ENCODE measurements at places on chromosomes 6 and 20. TPM values are rescaled to one million over a fixed set of nuclear protein-coding genes. Genes with fewer than 3 reads are reported as not detected.

DNA sequence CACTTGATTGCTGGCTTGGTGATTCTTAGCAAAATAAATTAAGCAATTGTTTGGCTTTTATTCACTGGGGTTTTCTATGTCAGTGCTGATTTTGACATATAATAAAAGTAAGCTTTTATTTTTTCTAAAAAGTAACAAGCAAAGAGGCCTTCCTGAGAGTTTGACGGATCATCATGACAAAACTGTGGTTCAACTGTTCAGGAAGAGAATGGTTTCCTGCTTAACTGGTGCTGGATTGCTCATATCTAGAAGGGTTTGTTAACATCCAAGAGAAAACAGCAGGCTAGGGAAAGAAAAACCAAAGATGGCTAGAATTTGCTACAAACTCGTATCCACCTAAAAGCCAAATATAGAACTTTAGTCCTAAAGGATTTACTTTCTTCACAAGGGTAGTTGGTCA lies 21.2 kb downstream of the SERPINB1 start:
- DNase-seq = no peak
- no peaks in the 10 kb centered on the region for H3K36me3 ChIP-seq

DNA sequence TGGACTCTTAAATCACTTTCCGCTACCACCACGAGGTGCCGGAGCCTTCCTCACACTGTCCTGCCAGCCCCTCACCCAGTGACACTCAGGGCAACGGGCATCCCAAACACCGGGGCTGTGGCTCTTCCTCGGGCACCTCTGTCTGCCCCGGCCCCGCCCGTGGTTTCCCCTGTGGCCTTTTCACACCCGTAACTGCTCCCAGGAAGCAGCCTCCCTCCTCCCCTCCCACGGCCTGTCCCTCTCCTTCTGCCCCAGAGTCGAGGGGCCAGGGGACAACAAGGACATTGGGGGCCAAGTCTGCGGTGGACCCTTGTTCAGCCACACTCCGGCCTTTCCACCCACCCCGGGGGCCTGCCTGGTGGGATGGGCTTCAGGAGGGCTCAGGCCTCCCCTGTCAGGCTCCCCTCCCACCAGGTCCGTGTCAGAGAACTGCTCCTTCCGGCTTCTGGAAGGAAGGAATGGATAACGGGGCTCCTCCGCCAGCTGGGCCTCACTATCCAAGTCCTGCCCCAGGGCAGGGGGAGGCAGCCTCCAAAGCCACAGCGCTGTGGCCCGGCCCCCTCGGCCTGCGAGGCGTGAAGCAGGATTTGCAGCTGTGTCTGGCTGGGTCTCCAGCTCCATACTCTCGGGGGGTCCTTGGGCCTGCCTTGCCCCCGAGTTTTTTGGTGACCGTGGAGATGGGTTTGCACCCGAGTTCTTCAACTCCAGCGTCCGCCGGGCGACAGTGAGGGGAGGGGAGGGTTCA lies 54.7 kb upstream of the CHRNA4 start:
- no peak overlapping the region for H3K4me3 ChIP-seq
- H3K27ac ChIP-seq = no peak overlapping the region
- H3K27me3 ChIP-seq = peaks cover 48% of the 10 kb centered on the region
- H3K36me3 ChIP-seq = no peaks in the 10 kb centered on the region
- DNase-seq = no peak
- no peaks in the 10 kb centered on the region for H3K4me1 ChIP-seq

DNA sequence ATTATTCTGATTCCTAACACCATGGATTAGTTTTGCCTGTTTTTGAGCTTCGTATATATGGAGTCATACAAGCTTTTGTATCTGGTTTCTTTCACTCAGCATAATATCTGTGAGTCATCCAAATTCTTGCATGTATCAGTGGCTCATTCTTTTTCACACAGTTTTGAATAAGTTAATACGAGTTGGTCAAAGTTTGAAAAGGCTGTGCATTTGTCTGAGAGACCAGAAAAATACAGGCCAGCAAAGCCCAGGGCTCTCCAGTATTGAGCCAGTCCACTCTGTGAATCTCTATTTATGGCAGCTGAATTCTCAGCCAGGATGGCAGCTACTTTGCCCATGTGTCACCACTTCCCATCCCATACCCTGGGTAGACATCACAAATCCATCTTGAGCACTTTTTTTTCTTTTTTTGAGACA lies 7.2 kb upstream of the CHMP4B start:
- no peaks in the 10 kb centered on the region for H3K4me1 ChIP-seq
- DNase-seq = no peak
- H3K27ac ChIP-seq = no peak overlapping the region
- no peaks in the 10 kb centered on the region for H3K27me3 ChIP-seq
- H3K4me3 ChIP-seq = no peak overlapping the region

GRCh38 chr6:21858076-21858475 lies 264.5 kb downstream of the SOX4 start:
- no peaks in the 10 kb centered on the region for H3K27me3 ChIP-seq
- no peak overlapping the region for H3K27ac ChIP-seq
- no peak for DNase-seq
- H3K36me3 ChIP-seq = no peaks in the 10 kb centered on the region

GRCh38 chr6:24744911-24745310 lies 26.0 kb upstream of the C6orf62 start:
- H3K36me3 ChIP-seq = no peaks in the 10 kb centered on the region
- H3K4me1 ChIP-seq = no peaks in the 10 kb centered on the region
- H3K27ac ChIP-seq = no peak overlapping the region
- no peak overlapping the region for H3K4me3 ChIP-seq
- H3K27me3 ChIP-seq = no peaks in the 10 kb centered on the region

GRCh38 chr6:76230711-76231110 lies 158.2 kb upstream of the IMPG1 start:
- H3K36me3 ChIP-seq = no peaks in the 10 kb centered on the region
- no peaks in the 10 kb centered on the region for H3K4me1 ChIP-seq
- no peak overlapping the region for H3K4me3 ChIP-seq
- no peaks in the 10 kb centered on the region for H3K27me3 ChIP-seq
- no peak overlapping the region for H3K27ac ChIP-seq

- H3K36me3 ChIP-seq = no peaks in the 10 kb centered on the region
- H3K27ac ChIP-seq = no peak overlapping the region
- no peak for DNase-seq
- no peaks in the 10 kb centered on the region for H3K4me1 ChIP-seq
- H3K27me3 ChIP-seq = no peaks in the 10 kb centered on the region
- no peak overlapping the region for H3K4me3 ChIP-seq
Observed at GRCh38 chr6:101847690-101848089, 454.2 kb downstream of the GRIK2 start.

DNA sequence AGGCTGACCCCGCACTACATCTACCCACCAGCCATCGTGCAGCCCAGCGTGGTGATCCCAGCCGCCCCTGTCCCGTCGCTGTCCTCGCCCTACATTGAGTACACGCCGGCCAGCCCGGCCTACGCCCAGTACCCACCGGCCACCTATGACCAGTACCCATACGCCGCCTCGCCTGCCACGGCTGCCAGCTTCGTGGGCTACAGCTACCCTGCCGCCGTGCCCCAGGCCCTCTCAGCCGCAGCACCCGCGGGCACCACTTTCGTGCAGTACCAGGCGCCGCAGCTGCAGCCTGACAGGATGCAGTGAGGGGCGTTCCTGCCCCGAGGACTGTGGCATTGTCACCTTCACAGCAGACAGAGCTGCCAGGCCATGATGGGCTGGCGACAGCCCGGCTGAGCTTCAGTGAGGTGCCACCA lies 16.4 kb downstream of the RBM38 start:
- peak overlapping the region; percentile 72 for H3K27ac ChIP-seq
- H3K27me3 ChIP-seq = no peaks in the 10 kb centered on the region
- peak; percentile 48 for DNase-seq
- H3K36me3 ChIP-seq = no peaks in the 10 kb centered on the region

- H3K4me3 ChIP-seq = no peak overlapping the region
- H3K4me1 ChIP-seq = peaks cover 3% of the 10 kb centered on the region
- DNase-seq = no peak
- no peaks in the 10 kb centered on the region for H3K27me3 ChIP-seq
- no peak overlapping the region for H3K27ac ChIP-seq
Observed at GRCh38 chr6:110653381-110653780, 161.9 kb downstream of the CDK19 start.

DNA sequence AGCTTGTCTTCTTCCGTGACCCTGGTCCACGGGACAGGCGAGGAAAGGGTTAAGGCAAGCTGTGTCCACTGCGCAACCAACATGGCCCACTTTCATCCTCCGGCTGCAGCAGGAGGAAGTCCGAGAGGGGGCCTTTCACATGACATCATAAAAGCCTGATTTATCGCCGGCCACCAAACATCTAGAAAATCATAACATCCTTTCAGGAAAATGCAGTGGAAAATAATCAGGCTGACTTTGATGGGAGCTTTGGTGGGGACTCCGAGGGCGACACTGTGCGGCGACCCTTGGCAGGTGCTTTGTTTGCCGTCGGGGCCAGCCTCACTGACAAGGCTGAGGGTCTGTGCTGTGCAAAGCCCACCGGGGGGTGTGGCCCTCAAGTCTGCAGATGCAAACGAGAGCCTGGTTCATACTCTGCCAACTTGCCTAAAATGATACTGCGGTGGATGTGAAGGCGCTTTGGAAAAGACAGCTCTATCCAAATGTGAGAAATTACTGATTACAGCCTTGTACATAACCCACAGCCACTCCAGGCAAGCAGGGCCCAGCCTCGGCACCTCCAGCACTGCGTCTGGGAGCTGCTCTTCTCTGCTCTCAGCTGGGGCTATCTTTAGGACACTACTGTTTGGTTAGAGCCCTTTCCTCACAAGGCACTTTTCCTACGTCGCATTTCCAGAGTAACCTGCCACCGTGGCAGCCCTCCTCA lies 25.7 kb downstream of the FOXC1 start:
- no peaks in the 10 kb centered on the region for H3K27me3 ChIP-seq
- DNase-seq = no peak
- H3K36me3 ChIP-seq = no peaks in the 10 kb centered on the region
- H3K4me1 ChIP-seq = peaks cover 19% of the 10 kb centered on the region
- no peak overlapping the region for H3K27ac ChIP-seq

- peaks cover 1% of the 10 kb centered on the region for H3K36me3 ChIP-seq
- H3K27ac ChIP-seq = peak overlapping the region; percentile 99
- H3K4me3 ChIP-seq = peak overlapping the region; percentile 77
- DNase-seq = peak; percentile 80
Observed at GRCh38 chr20:35953387-35954199, 709 bp downstream of the SCAND1 start.

DNA sequence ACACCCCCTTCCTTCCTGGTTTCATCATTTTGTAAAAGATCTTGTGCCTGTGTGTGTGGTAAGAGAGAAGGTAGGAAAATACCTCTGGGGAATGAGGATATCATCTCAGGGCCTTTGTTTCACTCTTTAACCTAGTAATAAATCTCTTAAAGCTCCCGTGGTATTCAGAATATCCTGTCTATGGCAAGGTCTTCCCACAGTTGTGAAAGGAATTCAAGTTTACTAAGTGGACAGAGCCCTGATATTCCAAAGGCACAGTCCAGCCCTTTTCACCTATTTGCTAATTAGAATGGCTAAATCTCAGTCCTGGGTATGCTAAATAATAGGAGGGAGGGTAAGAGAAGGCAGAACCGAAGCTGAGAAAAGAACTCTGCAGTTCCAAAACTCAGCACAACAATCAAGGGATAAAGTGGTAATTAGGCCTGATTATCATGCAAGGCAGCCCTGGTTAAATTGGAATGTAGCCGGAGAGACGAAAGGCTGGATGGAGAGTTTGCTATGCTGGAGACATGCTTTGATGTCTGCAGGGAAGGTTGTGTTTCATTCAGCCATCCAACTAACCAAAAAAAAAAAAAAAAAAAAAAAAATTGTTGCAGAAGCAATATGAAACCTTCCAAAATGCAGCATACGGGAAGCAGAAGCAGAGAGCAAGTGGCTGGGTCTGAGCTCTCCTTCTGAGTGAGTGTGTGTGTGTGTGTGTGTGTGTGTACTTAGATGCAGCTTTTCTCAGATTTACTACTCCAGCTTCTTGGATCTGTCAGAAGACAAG lies 28.5 kb upstream of the PIM1 start:
- DNase-seq = no peak
- no peak overlapping the region for H3K27ac ChIP-seq
- H3K27me3 ChIP-seq = no peaks in the 10 kb centered on the region
- H3K4me3 ChIP-seq = no peak overlapping the region
- no peaks in the 10 kb centered on the region for H3K36me3 ChIP-seq

DNA sequence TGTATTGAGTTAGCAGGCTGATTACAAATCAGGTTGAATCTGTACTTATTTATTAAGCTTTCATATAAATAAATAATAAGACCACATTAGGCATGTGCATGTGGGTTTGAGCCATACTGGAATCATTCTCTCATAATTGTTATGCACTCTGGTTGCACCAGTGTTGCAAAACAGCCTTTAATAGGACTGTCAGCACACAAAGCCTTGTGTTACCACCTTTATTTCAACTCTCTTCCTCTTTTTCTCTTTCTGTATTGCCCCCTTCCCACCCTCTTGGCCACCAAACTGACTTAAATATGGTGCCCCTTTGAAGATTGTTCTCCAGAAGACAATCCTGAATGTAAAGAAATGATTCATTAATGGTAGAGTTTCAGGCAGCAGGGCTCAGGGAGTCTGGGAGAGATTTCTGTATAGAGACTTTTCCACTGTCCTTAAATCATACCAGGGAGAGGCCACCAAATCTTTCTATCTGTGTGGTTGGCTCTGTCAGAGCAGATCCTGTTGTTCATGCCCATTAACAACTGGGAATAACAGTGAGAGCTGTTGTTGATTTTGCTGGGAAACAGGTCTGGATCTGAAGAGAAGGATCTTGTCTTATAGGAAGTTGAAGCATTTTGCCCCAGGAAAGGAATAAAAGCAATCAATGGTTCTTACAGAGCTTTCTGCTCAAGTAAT lies 131.6 kb upstream of the SOX4 start:
- no peaks in the 10 kb centered on the region for H3K4me1 ChIP-seq
- no peak for DNase-seq
- no peak overlapping the region for H3K27ac ChIP-seq
- no peak overlapping the region for H3K4me3 ChIP-seq
- no peaks in the 10 kb centered on the region for H3K36me3 ChIP-seq
- H3K27me3 ChIP-seq = no peaks in the 10 kb centered on the region

DNA sequence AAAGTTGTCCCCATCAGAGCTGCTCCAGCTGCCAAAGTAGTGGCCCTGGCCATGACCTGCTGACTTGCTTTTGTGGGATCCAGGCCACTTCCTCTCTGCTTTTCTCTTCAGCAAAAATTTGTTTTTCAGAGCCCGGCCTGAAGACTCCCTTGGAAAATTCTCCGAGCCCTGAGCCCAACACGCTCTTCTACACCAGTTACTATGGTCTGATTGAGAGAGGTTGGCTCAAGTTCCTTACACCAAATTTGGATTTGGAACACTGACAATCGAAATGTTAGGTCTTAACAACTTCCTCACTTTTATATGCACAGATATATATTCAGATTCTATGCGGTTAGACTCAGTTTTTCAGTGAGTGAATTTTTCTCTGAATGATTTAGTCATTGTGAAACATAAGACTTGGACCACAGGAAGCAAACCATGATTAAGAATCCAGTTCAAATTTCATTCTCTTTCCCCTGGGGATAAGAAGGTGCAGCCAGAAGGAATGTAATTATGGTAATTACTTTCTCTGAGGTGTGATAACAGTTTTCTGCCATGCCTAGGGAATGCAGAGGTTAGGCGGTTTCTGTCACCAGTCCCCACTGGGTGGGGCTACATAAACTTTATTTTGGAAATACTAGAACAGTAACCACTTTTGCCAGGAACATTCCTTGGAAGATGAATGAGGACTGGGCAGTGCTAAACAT lies 365.2 kb downstream of the SYNE1 start:
- H3K27ac ChIP-seq = peak overlapping the region; percentile 70
- no peak overlapping the region for H3K4me3 ChIP-seq
- peaks cover 31% of the 10 kb centered on the region for H3K4me1 ChIP-seq
- H3K36me3 ChIP-seq = no peaks in the 10 kb centered on the region
- no peaks in the 10 kb centered on the region for H3K27me3 ChIP-seq
- peak; percentile 53 for DNase-seq

SGK2 gene
- 4.5 TPM for total RNA-seq

PLN gene
- total RNA-seq = 1,923 TPM

LPIN3 gene
- total RNA-seq = 14.9 TPM

TINAG gene
- total RNA-seq = 0.40 TPM

ECT2L gene
- 2.9 TPM for total RNA-seq

GTSF1L gene
- total RNA-seq = not detected
